ENCODE measurements at places on chromosomes 2 and 18.

- DNase-seq = no peak
These were observed 670.3 kb downstream of the NR4A2 start for GRCh38 chr2:155662224-155662623.

DNA sequence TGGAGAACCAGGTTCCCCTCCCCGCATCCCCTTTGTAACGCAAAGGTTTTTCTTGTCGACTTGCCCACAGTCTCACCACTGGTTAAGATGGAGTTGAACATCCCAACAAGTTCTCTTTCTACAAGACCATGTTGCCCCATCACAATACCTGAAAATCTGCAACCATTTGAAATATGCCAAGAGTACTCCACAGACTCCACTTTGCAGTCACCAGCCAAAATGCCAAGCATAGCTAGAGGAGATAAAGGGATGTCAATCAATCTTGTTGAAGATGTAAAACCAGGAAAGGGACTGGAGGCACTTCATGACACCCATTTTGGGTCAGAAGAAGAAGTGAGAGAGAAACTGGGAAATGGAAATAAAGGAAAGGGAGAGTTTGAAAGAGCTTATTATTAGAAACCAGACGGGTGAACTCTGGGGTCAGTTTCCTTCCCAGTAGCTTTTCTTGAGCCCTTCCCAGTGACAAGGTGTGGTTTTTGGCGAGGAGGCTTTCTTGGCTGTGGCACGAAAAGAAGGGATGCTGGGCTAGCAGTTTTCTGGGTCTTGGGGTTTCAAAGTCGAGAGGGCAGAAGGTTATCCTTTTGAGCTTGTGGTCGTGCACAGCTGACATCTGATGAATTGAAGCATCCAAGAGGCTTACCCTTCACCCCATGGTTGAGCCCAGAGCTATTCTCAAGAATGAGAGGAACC lies 79.3 kb downstream of the ACAA2 start:
- DNase-seq = no peak

GRCh38 chr18:49553003-49553402 lies 8.9 kb upstream of the LIPG start:
- no peak for DNase-seq

DNA sequence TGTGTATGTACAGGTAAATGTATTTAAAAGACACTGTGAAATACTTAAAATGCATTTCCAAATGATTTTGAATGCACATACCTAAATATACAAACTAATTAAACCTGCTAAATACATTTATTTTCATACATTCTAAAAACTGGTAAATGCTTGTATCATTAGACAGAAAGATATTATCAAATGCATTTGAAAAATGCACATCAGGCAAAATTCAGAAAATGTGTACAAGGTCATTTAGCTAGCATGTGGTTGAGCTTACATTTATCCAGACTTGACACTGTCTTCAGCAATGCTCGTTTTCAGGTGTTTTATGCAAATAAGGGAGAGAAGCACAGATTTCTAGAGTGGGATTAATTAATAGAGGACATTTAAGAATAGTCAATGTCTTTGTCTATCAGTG lies 374.2 kb downstream of the SUCLG1 start:
- no peak for DNase-seq

Data from 8988T (cell line).